Spleen (tissue), 13 donors: ENCODE measurements at places on chromosomes 4 and X. TPM values are rescaled to one million over a fixed set of nuclear protein-coding genes. Genes with fewer than 3 reads are reported as not detected.

Gene PAGE5
- total RNA-seq = not detected

DNA sequence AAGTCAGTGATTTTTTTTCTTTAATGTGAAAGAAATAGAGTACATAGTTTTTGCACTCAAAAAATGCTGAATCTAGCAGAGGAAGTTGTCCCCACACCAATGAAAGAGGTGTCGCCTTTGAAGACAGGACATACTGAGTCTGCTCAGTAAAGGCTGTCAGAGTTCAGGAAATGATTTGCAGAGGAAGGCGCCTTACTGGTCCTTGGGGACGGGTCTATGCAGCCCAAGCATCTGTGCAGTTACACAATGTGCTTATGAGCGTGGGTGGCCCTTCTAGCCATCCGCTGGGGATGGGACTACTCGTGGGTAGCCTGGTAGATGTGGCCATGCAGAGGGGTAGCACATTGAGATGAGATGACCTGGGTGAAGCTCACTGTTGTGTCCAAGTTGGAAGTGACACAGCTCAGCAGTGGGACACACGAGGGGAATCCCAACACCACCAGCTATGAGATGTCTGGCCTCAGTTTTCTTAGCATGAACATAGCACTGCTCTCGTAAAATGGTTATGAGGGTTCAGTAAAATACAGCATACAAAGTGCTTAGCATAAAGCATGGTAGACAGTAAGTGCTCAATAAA lies 116.5 kb upstream of the RBPJ start:
- no peaks in the 10 kb centered on the region for H3K36me3 ChIP-seq
- no peak for DNase-seq
- H3K27ac ChIP-seq = no peak overlapping the region
- no peaks in the 10 kb centered on the region for H3K4me1 ChIP-seq
- no peak overlapping the region for H3K4me3 ChIP-seq
- no peaks in the 10 kb centered on the region for H3K27me3 ChIP-seq

- H3K27ac ChIP-seq = no peak overlapping the region
- H3K27me3 ChIP-seq = no peaks in the 10 kb centered on the region
- peaks cover 26% of the 10 kb centered on the region for H3K36me3 ChIP-seq
- DNase-seq = peak; percentile 69
- H3K4me1 ChIP-seq = no peaks in the 10 kb centered on the region
Observed at GRCh38 chr4:2332201-2332975, 70.5 kb upstream of the MXD4 start.

DNA sequence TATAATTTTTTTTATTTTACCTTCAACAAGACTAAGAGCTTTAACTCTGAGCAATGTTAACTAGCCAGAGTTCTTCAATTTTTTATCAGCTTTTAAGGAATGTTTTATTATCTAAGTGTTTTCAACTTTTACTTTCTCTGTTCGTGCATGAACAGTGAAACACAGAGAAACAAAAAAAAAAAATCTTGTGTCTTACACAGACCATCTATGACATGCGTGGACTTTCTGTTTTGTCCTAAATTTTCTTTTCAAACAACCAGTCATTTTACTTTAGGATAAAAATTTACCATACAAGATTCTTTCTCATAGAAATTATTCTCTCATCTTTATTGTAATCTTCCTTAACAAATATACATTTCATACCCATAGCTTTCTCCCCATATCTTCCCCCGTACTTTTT lies 731.9 kb upstream of the PCDH10 start:
- no peaks in the 10 kb centered on the region for H3K27me3 ChIP-seq
- H3K4me3 ChIP-seq = no peak overlapping the region
- no peak for DNase-seq
